ENCODE measurements at places on chromosomes 2 and 18. TPM values are rescaled to one million over a fixed set of nuclear protein-coding genes. Genes with fewer than 3 reads are reported as not detected.

The MEP1B gene
- total RNA-seq, result 0.17 TPM

The TXNL4A gene
- 92.0 TPM for total RNA-seq

The PXDN gene
- 13.9 TPM for total RNA-seq

The ASB18 gene
- 29.0 TPM for total RNA-seq

The GAD1 gene
- not detected for total RNA-seq

The STRN gene
- 62.7 TPM for total RNA-seq

The METTL4 gene
- total RNA-seq, result 5.6 TPM

The CCL20 gene
- total RNA-seq, result not detected

The SOX11 gene
- total RNA-seq, result 0.48 TPM

All from heart left ventricle (tissue), 16 donors.